ENCODE measurements at places on chromosomes 2 and 18.
A peak's percentile ranks its signal among the peaks of the same experiment; 100 is the strongest.

DNA sequence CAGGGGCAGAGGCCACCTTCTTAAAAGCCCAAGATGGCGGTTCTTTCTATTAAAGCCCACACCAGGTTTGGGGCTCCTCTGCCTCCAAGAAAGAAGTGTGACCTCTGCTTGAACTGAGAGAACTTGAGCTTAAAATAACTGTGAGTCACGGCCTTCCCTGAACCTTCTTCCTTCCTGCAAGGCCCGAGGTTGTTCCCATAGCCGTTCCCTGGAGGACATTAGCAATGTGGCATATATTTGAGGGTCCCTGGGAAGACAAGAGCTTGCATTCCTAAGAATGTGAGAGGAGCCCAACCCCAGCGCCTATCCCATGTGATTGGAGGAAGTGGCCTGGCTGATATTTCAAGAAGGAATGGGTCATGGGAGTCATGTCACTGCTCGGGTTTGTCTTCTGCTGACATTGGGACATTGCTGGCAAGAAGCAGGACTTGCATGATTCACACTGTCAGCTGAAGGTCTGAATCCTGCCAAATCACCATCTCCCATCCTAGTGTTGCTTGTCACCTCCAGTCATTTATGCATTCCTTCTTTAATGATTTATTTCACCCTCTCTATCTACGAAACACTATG, 168.1 kb downstream of the TRIB2 start:
- no peak for DNase-seq

DNA sequence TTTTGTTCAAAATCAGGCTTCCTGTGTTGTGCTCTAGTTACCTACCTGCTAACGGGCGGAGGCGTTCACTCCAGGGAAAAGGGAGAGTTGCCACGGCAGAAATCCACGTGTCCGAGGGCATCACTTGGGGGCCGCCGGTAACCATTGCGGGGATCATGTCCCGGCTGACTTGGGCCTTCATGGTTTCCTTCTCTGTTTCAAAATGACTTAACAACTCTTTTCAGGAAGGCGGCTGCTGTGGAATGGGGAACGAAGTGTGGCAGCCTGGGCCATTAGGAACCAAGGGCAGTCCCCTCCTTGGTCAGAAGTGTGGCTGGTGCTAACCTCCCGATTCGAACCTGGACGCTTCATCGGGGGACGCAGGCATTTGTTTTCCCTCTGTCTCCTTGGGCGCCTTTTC, 56.8 kb downstream of the INPP5D start:
- DNase-seq = no peak

- no peak for DNase-seq
Observed at GRCh38 chr2:100233061-100233460, 89.2 kb downstream of the LONRF2 start.

DNA sequence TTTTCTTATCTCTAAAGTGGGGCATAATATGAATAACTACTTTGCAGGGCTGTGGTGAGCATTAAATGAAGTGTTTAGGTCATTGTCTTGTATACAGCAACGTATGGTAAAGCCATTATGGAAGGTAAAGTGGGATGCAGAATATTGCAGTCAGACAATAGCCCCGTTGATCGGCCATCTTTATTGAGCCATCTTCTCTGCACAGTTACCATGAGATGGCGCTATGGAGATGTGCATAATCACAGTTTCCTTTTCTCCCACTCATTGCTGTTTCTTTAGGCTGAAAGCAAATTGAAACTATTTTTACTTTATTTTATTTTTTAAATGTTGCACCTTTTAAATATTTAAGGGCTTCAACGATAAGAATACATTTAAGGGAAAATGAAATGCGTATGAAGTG, 108.9 kb downstream of the THSD7B start:
- DNase-seq = no peak

GRCh38 chr2:178526256-178526655, 46.0 kb downstream of the PLEKHA3 start:
- no peak for DNase-seq

DNA sequence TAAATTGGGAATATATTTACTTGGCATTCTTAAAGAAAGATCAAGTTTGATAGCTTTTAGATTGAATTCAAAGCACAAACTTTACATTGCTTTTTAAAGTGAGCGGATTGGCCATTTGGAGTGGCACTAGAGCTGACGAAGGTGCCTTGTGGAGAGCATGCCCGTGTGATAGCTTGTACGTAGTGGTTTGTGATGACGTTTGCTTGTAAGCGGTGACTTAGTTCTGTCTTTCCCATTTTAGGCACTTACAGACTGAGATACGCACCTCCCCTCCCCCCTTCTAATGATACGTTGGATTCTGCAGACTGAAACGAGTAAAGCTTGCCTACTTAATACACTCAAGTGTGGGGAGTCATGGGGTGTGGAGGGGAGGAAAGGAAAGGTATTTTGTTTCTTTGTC, 53.4 kb downstream of the ZCCHC2 start:
- DNase-seq = no peak

DNA sequence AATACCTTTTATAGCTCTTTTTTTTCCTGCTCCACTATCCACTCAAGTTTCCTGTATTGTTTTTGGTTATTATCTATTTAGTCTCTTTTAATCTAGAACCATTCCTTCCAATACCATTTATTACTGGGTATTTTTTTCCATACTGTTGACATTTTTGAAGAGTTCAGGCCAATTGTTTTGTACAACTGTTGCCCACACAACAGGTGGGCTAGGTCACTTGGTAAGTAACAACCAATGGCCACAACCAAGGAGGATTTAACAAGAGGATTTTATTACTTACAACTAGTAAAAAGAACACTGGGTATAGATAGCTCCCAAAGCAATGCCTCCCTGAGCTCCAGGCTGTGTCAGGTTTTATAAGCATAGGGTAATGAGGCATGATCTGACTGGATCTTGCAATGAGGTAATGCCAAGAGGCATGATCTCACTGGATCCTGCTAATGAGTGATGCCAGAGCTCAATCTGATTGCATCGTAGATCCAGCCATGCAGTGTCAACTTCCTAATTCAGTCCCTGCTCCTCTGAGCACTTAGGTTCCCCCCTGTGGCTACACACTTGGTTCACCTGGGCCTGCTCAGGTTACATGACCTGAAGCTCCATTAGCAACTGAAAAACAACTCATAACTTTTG, 7.1 kb upstream of the CEP68 start:
- DNase-seq = no peak

DNA sequence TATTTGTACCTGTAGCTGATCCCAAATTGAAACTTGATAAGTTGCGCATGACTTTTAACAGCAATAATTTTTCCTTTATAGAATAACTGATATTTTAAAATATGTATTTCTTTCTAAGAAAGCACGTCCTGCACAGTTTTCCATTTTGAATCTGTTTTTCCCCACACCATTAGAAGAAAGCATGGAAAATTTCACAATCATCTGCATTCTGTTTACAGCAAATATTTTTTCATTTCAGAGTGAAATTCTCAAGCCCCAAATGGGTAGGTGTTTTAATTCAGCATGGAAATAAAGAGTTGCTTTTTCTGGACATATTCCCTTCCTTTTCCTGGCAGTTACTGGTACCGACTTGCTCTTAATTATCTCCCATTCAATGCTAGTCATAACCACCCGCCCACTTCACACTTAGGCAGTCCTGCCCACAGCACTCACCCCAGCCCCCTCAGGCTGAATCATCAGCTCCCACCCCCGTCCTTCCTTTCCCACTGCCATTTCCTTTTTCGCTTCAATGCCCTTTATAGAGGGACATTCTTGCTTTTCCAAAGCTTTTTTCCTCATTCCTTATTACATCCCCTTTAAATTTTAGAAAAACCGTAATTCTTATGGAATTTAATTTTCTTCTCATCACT, 89.2 kb upstream of the GLS start:
- DNase-seq = peak; percentile 17

All from HFF-Myc (cell line).